ENCODE measurements at places on chromosomes 7 and 10.
A peak's percentile ranks its signal among the peaks of the same experiment; 100 is the strongest.

GRCh38 chr10:55001422-55001821 lies 200.4 kb upstream of the PCDH15 start:
- no peak for DNase-seq

- no peak for DNase-seq
Observed at GRCh38 chr10:100866575-100867098, 46.1 kb upstream of the SLF2 start.

DNA sequence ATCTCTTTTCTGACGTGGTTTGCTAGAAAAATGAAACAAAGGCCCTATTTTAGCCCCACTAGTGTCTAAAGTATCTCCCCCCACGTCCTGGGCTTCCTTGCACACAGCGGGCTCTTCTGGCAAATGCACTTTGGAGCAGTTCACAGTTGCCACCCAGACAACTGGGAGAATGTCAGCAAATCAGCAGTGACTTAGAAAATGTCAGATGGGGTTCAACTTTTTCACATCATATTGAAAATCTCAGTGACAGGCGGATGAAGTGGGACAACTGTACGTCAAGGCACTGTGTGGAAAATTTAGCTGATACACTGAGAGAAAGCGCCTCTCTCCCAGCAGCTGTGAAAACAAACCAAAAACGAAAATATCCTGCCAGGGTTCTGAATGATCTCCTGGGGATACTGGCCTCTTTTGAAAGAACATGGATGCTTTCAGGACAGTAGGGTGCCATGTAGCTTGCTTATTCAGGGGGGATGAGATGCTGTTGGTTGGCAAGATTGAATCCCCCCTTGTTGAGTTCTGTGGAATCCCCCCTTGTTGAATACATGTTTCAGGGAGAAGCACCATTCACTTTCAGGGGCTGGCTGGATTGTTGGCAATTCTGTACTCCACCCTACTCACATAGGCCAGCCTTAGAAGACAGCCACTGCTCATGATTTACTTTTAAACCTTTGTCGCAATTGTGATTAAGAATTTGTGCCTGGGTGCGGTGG lies 372.8 kb upstream of the CELF2 start:
- DNase-seq: no peak

- no peak for DNase-seq
Observed at GRCh38 chr10:51964630-51965029, 265.2 kb upstream of the CSTF2T start.

DNA sequence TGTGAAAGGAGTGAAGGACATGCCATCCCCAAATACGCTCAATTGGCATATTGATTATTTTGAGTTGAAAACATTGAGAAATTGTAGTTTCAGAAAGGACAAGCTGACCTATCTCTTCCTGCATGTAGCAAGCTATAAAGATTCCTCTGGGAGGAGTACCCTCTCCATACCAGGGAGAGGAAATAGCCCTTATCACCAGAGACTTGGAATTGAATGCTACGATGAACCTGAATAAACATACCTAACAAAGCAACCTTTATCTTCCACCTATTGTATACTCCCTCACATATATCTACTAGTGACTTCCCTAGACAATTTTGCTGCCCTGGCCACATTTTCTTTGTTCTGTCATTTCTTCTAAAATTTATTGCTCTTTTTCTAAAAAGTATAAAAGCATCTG lies 150.2 kb upstream of the EEPD1 start:
- DNase-seq: no peak

DNA sequence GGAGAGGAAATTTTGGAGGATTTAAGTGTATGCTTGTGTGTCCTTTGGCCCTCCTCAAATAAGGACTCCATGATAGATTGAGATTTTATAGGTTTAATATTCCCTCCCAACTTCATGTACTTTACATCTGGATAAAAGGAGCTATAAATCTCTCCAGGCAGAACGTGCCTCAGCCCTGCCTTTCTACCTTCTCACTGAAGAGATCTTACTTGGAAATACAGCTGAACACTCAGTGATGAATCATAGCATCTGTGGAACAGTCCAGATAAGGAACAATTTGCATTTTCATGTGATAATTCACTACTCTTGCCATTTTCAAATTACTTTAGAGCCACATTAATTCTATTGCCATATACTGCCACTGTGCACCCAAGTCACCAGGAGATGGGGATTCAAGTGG lies 364.6 kb upstream of the PODXL start:
- DNase-seq: no peak

DNA sequence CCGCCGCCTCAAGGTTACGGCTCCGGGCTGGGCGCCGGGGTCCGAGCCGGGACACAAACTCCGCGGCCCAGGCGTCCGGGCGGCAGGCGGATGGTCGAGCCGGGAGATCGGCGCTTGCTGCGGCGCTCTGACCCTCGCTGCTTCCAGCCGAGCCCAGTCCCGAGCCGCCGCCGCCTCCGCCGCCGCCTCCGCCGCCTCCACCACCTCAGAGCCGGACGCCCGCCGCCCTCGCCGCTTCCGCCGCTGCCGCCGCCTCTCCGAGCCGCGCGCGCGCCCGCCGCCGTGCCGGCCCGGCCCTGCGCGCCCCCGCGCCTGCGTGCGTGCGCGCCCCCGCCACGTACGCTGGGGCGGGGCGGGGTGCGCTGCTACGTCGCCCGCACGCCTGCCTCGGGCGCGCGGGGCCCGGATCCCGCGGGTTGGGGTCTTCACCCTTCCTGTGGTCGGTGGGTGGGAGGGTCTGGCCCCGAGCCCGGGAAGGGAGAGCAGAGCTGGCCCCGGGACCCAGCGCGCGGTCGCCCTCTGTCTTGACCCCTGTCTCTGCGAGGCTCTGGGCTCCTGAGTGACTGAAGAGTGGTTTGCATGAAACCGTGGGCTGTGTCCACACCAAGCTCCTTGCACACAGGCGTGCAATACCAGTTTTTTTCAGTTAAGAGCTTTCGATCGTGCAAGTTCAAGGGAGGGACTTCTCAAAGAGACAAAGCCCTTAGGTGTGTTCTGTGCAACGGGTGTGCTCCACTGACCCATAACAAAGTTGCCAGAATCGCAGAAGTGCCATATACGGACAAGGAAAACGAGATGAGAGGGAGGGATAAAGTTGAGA lies at the start of gene SMURF1:
Gene SMURF1, minus strand, starts transcription at position 256 of the 820 bp plus-strand sequence. CDS start 328 bp downstream, outside the sequence.
- DNase-seq: peak; percentile 87

GRCh38 chr7:155951554-155952158 lies 139.4 kb upstream of the SHH start:
- DNase-seq: no peak

DNA sequence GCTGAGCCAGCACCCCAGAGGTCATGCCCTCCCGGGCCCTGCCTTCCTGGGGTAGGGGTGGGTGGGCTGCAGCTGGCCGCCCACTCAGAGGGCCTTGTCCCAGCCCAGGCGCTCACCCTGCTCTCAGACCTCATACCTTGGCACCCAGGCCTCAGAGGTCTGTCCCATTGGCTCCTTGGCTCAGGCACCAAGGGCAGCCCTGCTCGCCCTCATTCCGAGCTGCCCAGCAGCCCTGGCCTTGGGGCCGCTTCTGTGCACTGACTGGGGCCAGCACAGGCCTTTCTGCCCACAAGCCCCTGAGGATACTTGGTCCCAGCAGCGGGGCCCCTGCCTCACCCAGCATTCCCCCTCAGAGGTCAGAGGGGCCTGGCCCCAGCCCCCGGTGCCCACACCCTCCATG lies 34.3 kb downstream of the YKT6 start:
- DNase-seq: no peak
